Nucleus accumbens (tissue), 56 donors: ENCODE measurements at places on chromosomes 1 and 21.

- DNase-seq, result no peak
These were observed 35.8 kb downstream of the ATF6 start for GRCh38 chr1:161801955-161802354.

GRCh38 chr1:229056046-229056445 lies 214.9 kb upstream of the RAB4A start:
- no peak for DNase-seq

DNA sequence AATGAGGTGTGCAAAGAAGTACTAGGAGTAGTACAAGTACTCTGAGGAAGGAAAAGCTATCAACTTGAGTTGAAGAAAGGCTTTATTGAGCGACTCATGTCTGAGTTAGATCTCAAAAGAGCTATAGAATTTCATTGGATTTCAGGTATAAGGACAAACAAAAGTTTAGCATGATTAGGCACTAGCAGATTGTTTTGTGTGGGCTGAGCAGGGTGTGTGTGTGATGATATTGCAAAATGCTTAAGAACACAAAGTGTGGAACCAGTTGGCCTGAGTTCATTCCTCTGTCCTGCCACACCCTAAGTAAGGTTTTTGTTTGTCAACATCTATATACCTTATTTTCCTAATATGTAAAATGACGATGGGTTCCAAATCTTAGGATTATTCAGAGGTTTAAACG lies 158.9 kb downstream of the KCNK2 start:
- DNase-seq, result no peak

DNA sequence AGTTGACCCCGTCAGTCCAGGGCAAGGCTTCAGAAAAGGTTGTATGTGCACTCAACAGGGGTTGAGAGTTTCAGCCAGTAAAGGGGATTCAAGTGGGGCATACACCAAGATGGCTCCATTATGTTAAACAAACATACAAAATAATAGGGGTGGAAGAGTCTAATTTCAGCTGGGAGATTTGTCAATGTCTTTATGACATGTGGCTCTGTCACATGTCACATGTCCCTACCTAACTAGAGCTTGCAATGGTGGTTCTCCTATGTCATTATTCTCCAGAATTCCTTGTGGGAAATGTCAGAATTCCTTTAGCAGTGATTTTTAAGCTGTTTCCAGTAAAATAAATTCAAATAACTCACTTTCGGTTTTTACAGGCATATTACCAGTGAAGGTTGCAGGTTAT lies 392.0 kb upstream of the ADGRL4 start:
- no peak for DNase-seq

- DNase-seq, result no peak
These were observed 4.1 kb downstream of the EFHD2 start for GRCh38 chr1:15413563-15414444.

- no peak for DNase-seq
These were observed 52.2 kb downstream of the SIPA1L2 start for GRCh38 chr1:232577772-232578171.

- no peak for DNase-seq
These were observed 398.3 kb downstream of the KCNT2 start for GRCh38 chr1:196209983-196210382.

DNA sequence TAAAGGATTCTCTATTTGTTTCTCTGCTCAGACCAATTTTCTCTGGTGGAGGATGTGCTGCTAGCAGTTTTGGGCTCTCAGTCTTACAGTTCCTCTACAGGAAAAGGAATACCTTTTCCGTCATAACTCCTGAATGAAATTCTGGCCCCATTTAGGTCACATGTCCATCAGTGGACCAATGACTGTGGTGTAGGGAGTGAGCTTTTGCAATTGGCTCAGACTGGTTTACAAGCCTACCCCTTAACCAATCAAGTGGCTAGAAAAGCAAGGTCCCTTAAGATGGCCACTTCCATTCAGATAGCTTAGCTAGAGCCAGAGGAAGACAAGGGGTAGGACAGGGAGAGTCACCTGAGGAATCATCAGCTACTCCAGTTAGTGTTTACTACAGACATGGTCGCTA lies 16.4 kb upstream of the ZNF281 start:
- DNase-seq, result no peak

DNA sequence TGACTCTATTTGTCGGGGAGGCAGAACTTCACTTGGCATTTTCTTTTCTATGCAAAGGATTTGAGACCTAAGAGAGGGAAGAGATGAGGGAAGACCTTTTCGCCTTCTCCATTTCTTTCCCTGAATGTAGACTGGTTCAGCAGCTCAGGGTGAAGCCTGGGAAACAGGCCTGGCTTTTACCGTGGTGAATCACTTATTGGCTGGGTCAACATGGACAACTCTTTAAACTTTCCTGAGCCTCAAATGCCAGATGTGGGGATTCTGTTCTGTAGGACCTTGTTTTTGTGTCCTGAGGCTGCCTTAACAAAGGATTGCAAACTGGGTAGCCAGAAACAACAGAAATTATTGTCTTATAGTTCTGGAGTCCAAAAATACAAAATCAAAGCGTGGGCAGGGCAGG lies 455.8 kb upstream of the VAMP3 start:
- no peak for DNase-seq

- no peak for DNase-seq
These were observed 83.4 kb upstream of the PLPPR4 start for GRCh38 chr1:99180915-99181314.

- DNase-seq, result no peak
These were observed 34.8 kb downstream of the LRIF1 start for GRCh38 chr1:110928904-110929303.

DNA sequence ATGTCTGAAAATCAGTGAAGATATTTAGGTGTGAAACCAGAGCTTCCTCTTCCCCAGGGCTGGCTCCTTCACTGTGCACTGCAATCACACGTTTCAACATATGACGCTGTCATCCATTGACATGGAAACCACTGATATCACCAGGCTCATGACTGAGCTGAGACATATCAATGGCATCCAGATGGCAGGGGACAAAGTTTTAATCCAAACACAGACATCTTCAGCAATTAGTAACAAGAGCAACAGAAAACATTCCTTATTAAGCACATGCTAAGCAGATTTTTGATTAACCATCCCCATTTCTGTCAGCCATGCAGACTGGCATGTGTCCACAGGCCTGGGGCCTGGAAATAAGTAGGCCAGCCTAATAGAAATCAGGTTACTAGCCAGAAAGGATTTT lies 108.0 kb upstream of the ADAR start:
- no peak for DNase-seq
